ENCODE measurements at places on chromosomes 5 and 9.

DNA sequence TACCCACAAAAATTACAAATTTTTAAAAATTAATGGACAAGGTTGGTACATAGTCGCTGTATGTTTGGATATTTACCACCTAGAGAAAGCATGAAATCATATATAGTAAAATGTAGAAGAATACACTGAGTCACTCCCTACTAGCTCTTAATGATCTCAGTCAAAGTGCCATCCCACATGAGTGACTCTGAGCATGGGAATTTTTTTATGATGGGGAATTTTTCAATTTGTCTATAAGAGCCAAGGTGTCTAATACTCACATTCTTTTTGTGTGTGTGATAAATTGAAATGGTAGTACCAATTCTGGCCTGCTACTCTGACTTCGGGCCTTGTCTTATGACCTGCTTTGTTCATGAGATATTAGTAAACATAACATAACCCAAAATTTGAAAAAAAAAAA, 483.2 kb downstream of the CDH10 start:
- no peak for DNase-seq

DNA sequence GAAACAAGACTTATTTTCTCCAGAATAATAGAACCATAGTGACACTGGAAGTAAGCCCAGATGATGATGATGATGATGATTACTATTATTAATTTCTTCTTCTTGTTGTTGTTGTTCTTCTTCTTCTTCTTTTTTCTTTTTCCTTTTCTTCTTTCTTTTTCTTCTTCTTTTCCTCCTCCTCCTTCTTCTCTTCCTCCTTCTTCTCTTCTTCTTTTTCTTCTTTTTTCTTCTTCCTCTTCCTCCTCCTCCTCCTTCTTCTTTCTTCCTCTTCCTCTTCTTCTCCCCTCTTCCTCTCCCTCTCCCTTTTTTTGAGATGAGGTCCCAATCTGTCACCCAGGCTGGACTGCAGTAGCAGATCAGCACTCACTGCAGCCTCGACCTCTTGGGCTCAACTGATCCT, 40.5 kb upstream of the RUFY1 start:
- DNase-seq: no peak

- DNase-seq: no peak
Observed at GRCh38 chr5:96087939-96088338, 126.3 kb upstream of the ELL2 start.

DNA sequence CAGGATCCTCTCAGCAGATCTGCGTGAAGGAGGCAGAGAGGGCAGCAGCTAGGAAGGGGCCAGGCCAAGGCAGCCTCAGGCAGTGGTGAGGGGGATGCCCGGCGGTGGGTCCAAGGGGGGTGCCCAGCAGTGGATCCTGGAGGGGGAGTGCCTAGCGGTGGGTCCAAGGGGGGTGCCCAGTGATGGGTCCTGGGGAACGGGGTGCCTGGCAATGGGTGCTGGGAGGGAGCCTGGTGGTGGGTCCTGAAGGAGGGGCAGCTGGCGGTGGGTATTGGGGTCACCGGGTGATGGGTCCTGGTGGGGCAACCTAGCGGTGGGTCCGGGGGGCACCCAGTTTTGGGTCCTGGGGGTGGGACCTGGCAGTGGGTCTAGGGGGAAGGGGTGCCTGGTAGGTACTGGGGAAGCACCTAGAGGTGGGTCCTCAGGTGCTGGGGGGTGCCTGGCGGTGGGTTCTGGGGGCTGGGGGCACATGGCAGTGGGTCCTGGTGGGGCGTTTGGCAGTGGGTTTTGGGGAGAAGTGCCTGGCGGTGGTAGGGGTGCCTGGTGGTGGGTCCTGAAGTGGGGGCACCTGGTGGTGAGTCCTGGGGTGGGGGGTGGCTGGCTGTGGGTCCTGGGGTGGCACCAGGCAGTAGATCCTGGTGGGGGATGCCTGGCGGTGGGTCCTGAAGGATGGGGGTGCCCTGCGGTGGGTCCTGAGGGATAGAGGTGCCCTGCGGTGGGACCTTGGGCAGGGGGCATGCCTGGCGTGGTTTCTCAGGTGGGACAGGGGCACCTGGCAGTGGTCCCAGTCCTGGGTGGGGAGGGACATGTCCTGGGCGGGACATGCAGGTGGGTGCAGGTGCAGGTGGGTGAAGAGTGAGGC, 1.9 kb downstream of the LRRC14B start:
- DNase-seq: no peak

DNA sequence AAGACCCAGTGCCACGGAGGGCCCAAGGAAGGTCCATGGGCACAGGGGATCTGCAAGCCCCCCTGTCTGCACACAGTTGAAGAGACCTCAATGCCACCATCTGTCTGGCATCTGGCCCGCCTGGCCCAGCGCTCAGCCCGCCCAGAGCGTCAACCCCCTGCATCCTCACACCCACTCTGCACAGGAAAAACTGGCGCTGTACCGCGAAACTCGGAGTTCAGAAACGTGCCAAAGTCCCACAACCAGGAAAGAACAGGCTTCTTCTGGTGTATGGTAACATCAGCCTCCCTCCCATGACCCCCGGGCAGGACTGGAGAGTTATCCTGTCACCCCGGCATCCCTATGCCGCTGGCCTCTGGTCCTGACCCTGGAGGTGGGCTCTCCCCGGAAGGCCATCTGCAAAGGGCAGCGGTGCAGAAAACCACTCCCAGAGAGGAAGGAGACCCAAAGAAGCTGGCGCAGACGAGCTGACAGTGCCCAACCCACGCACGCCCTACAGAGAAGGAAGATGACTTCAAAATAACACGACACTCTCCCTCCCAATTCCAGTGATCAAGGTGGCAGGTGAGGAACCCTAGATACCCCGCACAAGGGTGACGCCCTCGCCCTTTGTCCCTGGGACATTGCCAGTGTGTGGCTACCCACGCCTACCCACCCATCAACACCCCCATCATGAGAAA, 18.9 kb downstream of the VAV2 start:
- DNase-seq: no peak
